Progenitor cell of endocrine pancreas (in vitro differentiated cells): ENCODE measurements at places on chromosomes 7 and 10.

DNA sequence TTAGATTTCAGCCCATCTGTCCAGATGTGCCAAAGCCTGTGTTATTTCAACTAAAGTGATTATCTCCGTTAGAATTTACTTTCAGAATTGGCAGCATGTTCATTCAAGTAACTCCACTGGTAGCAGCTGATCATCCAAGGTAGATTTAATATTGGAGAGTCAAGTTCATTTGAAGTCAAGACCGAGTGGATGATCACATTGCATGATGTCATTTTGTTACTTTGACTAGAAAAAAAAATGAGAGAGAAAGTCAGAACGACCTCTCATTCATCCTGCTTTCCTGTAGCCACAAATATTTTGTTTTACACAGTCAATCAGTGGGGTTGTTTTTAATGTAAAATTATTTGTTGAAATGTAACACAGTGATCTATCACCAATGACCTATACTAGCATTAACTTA, 196.7 kb upstream of the PHYHIPL start:
- no peak for DNase-seq

DNA sequence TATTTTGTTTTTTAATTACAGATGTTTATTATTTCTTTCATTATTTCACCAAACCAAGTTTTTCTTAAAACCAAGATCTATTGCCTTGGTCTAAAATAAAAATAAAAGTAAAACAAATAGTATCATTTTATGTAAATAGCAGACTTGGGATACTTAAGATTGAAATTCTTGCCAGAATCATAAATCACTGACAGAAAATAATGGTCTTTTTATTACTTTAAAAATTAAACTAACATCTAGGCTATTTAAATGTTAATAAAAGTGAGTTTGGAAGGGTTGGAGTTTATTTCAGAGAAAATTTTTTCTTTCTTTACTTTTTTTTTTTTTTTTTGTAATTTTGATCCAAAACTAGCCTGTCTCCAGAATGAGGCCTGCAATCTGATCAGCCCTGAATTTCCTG, 568.0 kb upstream of the IGFBP3 start:
- no peak for DNase-seq

GRCh38 chr7:114691605-114692004, 230.3 kb upstream of the MDFIC start:
- DNase-seq, result no peak

- DNase-seq, result no peak
These were observed 118.1 kb downstream of the INHBA start for GRCh38 chr7:41584746-41585145.

DNA sequence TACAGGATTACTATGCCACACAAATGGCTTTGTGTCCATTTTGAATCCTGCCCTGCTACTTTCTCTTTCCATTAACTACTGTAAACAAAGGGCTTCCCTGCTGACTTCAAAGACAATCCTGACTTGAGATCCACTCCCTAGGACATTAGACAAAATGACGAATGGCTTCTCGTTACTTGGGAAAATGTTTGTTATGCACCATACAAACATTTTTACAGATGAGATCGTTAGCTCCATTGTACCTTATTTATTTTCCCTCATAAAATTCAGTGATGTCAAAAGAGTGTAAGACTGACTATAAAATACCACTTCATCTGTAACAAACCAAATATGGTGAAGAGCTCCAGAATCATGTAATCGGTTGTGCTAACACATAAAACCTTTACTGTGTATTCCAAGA, 121.8 kb downstream of the CD36 start:
- DNase-seq, result no peak

- no peak for DNase-seq
These were observed 4.2 kb downstream of the ALKBH4 start for GRCh38 chr7:102460467-102460866.

- DNase-seq, result no peak
These were observed 117.2 kb downstream of the DLG5 start for GRCh38 chr10:77809336-77809735.

- no peak for DNase-seq
These were observed 27.9 kb upstream of the SLC35G1 start for GRCh38 chr10:93865794-93866425.

GRCh38 chr7:132495936-132496335, 80.3 kb downstream of the PLXNA4 start:
- no peak for DNase-seq

DNA sequence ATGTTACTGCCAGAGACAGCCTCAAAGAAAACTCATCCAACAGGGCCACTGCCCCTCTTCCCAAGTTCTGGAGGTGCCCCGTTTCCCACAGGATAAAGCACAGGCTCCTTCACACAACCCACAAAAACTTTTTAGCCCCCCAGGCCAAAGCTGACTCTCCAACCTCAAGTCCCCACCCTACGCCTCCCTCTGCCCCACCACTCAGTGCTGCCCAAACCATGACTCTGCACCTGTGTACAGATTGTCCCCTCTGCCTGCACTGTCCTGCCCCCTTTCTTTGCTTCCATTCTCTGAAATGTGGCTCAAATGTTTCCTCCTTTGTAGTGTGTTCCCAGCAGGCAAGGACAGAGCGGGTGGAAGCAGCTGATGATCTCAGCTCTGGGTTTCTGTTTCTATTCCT, 284.0 kb downstream of the GRID1 start:
- no peak for DNase-seq

DNA sequence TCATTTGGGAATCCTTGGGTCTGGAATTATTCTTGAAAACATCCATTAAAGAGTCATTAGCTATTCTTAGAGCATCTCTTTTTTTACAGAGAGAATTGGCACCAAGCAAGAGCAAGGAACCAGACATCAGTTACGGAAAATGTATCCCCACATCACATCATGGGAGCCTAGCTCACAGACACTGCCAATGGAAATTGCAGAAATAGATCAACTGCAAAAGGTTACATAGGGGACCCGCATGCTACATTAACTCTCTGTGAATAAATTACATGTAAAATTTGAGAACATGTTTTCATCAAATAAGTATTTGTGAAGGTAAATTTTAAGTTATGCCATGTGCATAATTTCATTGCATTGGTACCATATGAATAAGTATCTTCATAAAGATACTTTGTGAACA, 224.8 kb downstream of the ZNF248 start:
- no peak for DNase-seq

GRCh38 chr7:116583653-116584052, 58.8 kb downstream of the CAV1 start:
- no peak for DNase-seq

GRCh38 chr7:22697876-22698606, 29.0 kb upstream of the IL6 start:
- no peak for DNase-seq

DNA sequence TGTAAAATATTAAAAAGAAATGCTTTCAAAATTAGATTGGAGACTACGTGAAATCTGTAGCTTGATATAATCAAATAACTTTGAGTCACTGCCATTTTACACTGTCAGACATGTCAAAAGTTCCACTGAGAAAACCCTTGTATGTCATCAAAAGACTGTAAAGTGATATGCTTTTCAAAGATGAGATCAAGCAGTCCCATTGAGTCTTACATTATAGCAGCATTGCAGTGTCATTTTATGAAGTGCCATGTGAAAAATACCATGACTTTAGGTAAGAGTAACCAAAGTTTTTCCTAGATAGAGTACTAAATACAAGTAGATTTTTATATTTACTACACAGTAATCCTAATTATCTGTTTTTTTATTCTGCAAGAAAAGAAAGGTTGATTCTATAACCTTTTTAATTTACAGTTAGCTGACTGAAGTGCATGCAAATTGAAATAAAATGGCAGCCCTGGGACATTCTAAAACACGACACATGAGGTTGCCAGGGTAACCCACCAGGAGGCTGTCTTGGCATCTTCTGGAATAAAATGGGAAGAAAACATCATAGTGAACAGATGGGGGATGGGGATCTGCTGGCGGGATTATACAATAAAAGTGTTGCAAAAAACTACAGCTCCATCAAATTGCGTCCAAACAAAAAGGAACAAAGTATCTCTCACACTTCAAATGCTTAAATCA, 91.3 kb upstream of the TMEM106B start:
- DNase-seq, result no peak

- DNase-seq, result no peak
These were observed 231.1 kb downstream of the ADAM12 start for GRCh38 chr10:126157189-126157588.

- DNase-seq, result no peak
These were observed 298.1 kb upstream of the NEBL start for GRCh38 chr10:21195252-21195651.

- DNase-seq, result no peak
These were observed 5.7 kb upstream of the FAM241B start for GRCh38 chr10:69624245-69624786.

GRCh38 chr7:132758986-132759385, 182.7 kb upstream of the PLXNA4 start:
- no peak for DNase-seq

DNA sequence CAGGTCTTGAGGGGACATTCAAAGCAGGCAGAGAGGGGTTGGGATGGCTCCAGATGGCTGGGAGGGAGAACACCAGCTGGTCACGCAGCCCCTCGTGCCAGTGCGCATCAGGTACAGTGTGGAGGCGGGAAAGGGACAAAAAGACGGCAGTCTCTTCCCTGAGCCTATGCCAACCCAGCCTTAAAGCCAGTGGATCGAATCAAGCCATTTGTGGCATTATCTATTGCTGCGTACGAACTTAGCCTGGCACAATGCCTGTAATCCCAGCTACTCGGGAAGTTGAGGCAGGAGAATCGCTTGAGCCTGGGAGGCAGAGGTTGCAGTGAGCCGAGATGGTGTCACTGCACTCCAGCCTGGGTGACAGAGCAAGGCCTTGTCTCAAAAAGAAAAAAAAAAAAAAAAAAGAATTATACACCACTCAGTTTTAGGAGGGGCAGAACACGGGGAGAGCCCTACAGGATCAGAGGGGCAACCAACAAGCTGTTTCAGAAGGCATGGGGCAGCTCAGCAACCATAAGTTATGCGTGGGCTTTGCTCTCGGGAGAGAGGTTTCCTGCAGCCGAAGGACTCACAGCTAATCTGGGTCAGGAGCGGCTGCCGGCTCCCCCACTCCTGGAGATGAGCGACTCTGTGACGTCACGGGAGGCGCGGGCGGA, 356 bp upstream of the NDUFB2 start:
- peak; percentile 90 for DNase-seq

- DNase-seq, result no peak
These were observed 78.5 kb upstream of the PPIF start for GRCh38 chr10:79268742-79269141.

- no peak for DNase-seq
These were observed 553.4 kb upstream of the POM121L12 start for GRCh38 chr7:52482076-52482475.

- DNase-seq, result no peak
These were observed 7.2 kb upstream of the ADAM22 start for GRCh38 chr7:87926581-87927461.

DNA sequence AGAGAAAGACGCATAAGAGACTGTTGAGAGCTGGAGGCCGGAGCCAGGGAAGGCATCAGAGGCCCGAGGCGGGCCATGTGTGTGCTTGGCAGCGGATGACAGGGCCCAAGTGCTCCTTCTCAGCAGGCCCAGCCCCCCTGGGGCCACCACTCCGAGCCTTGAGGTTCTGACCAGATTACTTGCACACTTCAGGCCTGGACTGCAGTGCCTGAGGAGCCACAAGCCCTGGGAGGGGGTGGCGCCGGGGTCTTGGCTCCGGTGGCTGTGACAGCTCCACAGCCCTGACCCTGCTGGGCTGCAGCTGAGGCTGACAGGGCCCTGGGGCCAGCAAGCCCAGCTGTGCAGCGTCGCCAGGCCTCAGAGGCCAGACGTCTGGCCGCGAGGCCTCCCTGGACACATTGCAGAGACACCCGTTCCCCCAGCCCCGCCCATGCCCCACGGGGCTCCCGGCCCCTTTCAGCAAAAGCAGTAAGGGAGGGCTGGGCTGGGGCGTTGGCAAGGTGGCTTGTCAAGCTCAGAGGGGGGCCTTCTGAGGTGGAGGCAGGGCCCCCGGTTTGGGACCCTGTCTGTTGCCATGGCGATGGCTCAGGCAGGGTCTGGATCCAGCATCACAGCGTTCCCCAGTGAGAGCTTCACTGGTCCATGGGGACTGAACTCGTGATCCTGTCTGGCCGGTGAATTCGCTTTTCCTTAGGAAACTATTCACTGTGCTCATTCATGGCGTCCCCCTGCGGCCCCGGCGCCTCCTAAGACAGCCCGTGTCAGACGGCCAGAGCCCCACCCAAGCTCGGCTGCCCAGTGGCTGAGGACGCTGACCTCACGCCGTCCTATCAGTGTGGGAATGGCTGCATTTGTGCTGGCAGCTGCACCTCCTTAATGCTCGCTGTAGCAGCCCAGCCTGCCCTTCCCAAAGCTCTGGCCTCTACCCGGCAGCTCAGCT, 5.7 kb downstream of the ELN start:
- DNase-seq, result no peak

DNA sequence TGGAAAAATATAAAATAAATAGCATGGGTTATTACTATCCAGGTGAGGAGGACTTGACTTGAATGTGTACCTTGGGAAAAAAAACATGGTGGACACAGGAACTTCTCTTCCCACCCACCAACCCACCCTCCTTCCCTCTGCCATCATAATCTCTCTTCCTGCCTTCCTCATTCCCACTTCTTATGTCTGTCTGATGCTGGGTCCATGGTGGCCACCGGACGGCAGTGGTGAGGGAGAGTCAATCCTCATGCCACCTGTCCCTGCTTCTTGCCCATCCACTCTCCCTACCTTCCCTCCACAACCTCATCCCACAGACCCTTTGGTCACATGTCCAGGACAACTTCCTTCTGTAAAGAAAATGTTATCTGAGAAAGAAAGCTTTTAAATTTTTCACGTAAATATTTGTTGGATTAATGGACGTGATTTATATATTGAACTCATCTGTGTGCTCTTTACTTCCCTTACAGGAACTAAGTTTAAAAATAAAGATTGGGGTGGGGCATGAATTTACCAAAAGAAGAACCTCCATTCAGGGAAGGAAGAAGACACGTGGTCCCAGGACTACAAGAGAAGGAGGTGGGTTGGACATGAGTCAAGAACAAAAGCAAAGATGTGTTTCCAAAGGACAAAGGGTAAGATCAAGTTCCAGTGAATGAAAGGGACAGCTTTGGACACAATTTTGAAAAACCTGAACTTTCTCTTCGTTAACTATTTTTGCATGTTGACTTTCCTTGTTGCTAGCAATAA, 104.5 kb downstream of the PIP4K2A start:
- DNase-seq, result no peak

- no peak for DNase-seq
These were observed 14.7 kb upstream of the CSGALNACT2 start for GRCh38 chr10:43123361-43124093.

GRCh38 chr7:81604075-81604807, 165.6 kb downstream of the HGF start:
- no peak for DNase-seq

GRCh38 chr7:99038086-99038855, 105.6 kb downstream of the SMURF1 start:
- no peak for DNase-seq

- no peak for DNase-seq
These were observed 32.4 kb upstream of the SEMA3E start for GRCh38 chr7:83681200-83681778.

GRCh38 chr10:98363220-98363619, 51.8 kb downstream of the PYROXD2 start:
- no peak for DNase-seq

- DNase-seq, result no peak
These were observed 102.3 kb downstream of the DYNC1I1 start for GRCh38 chr7:95874541-95875265.
